ENCODE measurements at places on chromosomes 3 and 15.

DNA sequence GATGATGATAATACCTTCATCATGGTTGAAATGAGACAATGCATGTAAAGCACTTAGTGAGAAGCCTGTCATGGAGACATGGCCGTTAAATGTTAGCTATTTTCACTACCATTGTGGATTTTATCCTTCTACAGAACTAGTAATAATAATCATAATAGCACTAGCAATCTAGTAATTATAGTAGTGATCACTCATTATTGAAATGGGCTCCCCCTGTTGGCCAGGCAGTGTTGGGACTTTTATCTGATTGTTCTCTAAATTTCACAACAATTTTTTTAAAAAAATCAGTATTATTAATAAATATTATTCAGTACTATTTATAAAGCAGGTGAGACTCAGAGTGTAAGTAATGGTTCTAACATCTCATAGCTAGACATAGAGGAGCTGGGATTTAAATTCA is 396.3 kb downstream of the IL5RA start:
- no peak for DNase-seq

- DNase-seq: no peak
These were observed 711.0 kb downstream of the MECOM start for GRCh38 chr3:168952551-168952950.

- no peak for DNase-seq
These were observed 35.9 kb downstream of the SLC6A6 start for GRCh38 chr3:14438262-14438661.

DNA sequence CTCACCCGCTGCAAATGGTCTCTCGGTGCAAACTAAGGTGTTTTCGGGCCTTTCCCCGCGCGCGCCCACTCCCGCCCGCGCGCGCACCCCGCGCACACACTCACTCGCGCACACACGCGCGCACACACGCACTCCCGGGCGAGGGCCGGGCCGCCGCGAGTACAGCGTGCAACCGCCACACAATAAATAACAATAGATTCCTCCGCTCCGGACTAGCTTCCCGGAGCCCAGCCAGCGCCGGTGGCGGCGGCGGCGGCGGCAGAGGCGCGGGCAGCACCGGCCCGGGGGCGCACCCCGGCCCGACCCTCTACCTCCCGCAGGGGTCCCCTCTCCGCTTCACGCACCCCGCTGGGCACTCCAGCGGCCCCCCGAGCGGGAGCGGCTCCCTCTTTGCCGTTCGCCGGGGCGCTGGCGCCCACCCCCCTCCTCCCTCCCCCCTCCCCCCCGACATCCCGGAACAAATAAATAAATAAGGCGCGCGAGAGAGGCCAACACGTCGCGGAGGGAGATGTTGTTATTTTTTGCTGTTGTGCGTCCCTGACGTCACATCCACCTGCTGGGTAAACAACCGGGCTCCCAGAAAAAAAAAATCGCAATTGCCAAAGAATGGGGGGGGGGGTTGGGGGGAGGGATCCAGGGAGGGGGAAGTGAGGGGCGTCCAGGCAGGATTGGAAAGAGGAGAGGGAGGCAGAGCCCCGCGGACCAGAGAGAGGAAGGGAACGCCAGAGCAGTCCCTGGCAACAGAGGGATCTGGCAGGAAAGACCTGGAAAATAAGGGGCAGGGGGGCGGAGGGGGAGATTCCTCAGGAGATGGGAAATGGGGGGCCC is at the start of gene FOXP1:
FOXP1 (minus strand) TSS at position 163 of the 828 bp plus-strand sequence. CDS start 385,347 bp downstream, outside the sequence.
- peak; percentile 61 for DNase-seq

GRCh38 chr3:134028486-134029255 is 1.1 kb downstream of the SLCO2A1 start:
- no peak for DNase-seq

DNA sequence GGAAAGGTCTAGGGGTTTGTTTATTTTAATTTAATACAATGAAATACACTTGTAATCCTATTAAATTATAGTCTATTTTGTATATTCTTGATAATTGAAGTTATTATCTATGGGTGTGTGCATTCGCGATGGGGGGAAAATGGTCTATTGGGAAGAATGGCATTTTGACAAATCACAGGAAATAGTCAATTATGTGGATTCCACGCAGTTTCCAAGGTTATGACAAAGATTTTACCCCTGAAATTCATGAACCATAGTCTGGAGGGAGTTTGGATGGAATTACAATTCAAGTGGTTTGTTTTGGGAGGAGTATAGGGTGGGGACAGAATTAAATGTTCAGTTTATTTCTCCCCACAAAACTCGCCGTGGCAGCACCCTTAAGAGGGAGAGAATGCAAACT is 66.5 kb downstream of the RBMS3 start:
- DNase-seq: no peak

- peak; percentile 86 for DNase-seq
These were observed 66.5 kb downstream of the MAGEF1 start for GRCh38 chr3:184645336-184645735.

DNA sequence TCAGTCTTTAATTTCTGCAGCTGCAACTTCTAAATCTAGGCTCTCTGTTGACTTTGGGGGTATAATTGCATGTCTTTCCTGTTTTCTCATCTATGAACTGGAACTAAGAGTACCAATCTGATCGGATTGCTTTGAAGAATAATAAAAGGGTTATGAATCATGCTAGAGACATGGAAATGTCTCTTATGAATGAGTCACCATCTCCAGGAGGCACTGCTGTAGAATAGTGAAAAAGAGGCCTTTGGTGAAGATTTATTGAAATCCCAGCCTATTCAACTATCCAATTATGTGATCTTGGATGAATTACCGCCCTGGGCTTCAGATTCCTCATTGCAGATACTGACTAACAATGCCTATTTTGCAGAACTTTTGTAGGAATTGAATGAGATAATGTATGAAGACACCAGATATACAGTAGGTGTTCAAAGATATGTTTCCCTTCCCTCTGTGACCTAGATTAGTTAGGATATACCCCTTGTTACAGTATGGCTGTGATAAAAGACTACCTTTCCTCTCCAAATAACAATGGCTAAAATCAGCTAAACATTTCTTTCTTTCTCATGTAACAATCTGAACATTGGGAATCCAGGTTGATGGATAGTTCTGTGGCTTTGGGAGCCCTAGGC is 11.5 kb upstream of the CMTM8 start:
- DNase-seq: no peak

DNA sequence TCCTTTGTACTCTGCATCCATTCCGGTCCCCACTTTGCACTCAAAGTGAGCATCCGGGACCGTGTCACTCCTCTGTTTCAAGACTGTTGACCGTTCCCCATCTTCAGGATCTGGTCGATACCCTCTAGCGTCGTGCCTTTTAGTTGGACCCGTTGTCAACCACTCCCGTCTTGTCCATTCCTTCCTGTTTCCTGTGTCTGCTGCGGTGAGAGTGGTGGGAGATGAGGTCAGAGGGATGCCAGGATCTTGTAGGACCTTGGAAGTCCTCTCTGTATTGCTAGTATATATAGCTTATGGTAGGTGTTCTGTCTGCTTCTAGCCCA is 624 bp downstream of the BRK1 start:
- no peak for DNase-seq

- no peak for DNase-seq
These were observed 220.5 kb upstream of the LRRN1 start for GRCh38 chr3:3578718-3579117.

DNA sequence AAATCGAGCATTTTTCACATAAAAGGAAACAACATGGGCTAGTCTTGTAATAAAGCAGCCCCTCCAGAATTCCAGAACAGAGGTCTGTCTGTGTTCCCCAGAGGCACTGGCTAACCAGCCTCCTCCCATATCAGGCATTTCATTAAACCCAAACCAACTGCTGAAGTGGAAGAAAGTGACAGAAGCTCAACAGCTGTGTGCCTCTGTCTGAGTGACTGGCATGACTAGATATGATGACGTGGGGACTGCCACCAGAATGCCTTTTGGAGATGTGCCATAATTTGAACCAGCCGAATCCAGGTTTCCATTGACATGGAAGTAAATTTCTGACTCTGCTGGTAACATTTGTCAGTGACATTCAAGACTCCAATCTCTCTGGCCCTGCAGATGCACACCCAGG is 8.7 kb downstream of the LIMD1 start:
- DNase-seq: no peak

- DNase-seq: no peak
These were observed 30.1 kb downstream of the TMOD2 start for GRCh38 chr15:51781506-51781905.

DNA sequence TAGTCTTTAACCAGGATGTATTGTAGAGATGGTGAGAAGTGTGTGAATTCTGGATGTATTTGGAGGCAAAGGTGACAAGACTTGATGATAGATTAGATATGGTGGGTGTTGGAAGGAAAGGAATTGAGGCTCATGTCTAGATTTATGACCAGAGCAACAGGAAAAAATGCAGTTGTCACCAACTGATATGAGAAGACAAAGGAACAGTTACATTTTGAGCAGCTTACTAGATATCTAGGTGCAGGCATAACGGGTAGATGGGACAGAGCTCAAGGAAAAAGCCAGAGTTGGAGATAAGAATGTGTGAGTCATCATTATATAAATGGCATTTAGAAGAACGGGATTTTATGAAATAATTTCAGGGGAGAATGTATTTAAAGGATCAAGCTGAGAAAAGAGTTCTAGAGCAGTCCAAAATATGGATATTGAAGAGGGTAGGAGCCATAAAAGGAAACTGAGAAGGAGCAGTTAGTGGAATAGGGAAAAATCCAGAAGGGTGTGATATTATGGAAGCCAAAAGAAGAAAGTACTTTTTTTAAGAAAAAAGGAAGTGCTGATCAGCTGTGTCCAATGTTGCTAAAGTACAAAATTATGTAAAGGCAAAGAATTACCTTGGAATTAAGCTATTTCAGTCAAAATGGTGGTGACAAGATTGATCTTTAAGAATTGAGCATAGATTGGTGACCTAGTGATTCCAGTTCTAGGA is 262.5 kb downstream of the CGGBP1 start:
- no peak for DNase-seq

GRCh38 chr3:142958707-142959106 is 4.8 kb downstream of the PAQR9 start:
- DNase-seq: no peak

DNA sequence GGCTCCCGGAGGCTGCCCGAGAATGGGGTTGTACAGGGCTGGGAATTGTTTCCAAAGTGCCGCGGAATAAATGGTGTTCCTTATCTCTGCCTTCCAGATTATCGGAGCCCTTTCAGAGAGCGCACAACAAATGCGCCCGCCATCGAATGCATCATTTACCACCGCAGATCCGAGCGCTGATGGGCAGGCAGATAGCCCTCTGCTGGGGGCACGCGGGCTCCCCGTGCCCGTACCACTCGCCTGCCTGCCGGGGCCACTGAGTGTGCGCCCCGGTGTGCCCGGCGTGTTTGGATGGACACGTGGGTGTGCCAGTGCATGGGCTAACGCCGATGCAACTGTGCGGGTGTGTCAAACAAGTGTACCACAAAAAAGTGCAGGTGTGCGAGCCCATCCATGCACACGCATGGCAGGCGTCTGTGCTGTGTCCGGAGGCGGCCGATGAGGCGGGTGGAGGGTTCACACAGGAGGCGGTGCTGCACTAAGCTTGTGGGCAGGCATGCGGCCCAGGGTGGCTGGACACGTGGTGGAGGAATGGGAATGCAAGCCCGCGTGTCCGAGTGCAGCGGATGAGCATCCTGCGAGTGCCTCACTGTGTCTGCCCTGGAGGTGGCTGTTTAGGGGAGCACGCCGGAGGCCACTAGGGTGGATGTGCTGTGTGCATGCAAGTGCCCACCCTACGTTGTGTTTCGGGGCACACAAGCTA is 3.8 kb upstream of the GATA2 start:
- DNase-seq: no peak

DNA sequence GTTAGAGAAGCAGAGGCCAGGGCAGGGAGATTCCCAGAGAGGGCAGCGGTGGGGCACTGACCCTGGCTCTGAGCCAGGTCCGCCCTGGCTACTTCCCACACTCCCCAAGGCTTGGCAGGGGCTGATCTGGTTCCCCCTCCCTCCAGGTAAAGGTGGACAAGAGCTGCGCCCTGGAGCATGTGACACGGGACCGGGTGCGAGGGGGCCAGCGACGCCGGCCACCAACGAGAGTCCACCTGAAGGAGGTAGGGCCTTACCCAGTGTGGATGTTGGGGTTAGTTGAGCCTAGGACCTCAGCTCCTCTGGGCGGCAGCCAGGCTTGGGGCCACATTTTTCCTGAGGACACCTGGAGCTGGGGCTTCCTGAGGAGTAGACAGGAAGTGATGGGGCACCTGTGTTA is 19.6 kb downstream of the PLEKHO2 start:
- DNase-seq: no peak

DNA sequence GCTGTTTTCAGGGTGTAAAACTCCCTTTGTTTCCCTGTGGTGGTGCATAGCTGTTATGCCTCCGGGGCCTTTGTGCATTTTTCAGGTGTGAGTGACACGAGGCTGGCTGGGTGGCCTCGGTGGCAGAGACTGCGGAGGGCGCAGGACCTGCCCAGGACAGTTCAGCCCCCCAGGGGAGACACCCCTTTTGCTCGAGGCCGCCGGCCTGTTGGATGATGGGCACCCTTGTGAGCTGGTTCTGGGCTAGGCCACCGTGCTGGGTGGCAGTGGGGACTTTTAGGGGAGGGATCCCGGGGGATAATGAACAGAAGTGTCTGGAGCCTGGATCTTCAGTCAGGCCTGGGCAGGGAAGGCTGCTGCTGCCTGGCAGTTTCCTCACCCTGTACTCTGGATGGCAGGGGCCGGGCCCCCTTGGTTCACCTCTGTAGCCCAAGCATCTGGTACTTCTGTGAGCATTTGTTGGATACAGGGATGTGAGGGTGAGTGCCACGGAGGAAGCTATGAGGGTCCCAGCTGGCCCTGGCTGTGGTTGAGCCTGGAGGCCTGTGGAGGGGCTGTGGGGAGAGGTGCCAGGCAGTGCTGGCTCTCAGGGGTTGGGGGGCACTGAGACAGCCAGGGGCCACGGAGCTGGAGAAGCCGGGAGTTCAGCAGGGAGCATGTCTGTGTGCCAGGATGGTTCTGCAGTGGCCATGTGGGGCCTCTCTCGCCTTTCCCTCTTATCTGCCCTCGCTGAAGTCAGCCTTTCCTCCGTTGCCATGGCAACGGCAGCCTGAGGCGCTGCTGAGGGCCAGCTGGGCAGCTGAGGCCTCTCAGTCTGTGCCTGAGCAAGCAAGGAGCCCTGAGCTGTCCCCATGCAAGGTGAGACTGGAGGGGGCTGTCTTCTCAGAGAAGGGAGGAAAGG is 49.0 kb downstream of the KY start:
- peak; percentile 40 for DNase-seq

DNA sequence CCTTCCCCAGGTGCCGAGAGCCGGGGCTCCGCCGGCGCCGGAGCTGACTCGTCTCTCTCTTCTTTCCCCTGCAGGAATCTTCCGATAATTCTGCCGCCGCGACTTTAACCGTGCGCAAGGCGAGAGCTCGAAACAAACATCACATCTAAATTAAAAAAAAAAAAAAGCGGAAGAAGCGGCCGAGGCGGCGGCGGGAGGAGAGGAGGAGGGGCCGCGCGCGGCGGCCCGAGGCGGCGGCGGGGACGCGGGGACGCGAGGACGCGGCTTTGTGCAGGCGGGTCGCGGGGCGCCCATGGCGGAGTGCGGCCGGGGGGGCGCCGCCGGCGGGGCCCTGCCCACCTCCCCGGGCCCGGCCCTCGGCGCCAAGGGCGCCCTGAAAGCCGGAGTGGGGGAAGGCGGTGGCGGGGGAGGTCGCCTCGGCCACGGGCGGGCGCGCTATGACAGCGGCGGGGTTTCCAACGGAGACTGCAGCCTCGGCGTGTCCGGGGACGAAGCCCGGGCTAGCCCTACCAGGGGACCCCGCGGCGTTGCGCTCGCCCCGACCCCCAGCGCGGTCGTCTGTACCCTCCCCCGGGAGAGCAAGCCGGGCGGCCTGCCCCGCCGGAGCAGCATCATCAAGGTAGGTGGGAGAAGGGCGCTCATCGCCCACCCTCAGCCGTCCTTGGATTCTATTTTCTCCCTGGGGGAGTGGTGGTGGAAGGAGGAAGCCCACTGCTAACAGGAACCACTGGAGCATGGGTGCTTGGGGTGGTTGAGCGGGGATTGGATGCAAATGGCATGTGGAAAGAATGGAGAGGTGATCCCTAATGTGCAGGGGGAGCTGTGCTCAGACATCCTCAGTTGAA is at the start of gene PLCL2:
PLCL2 (plus strand) TSS at position 208 of the 845 bp plus-strand sequence; CDS start at position 293, 85 bp downstream.
- DNase-seq: no peak
